ENCODE measurements at places on chromosomes 1 and 21.

- DNase-seq, result no peak
These were observed 14.3 kb downstream of the EGLN1 start for GRCh38 chr1:231407547-231408396.

GRCh38 chr1:84861516-84861915 is 31.5 kb downstream of the LPAR3 start:
- DNase-seq, result no peak

DNA sequence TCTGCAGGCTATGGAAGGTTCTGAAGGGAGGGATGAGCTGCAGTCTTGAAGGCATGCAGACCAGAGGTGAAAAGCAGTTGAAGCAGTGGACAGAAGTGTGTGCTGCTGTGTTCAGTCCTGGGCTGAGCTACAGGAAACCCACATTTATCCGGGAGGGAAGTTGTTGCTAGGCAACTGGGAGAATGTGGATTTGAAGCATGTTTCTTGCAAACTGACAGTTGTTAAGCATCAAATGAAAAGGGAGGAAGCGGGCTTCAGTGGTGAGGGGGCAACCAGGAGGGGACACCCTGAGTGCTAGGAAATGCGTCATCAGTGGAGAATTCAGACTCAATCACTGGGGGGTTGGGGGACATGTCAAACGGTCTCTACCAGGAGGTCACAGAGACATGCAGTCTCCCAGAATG is 28.7 kb downstream of the ABCA4 start:
- peak; percentile 57 for DNase-seq

DNA sequence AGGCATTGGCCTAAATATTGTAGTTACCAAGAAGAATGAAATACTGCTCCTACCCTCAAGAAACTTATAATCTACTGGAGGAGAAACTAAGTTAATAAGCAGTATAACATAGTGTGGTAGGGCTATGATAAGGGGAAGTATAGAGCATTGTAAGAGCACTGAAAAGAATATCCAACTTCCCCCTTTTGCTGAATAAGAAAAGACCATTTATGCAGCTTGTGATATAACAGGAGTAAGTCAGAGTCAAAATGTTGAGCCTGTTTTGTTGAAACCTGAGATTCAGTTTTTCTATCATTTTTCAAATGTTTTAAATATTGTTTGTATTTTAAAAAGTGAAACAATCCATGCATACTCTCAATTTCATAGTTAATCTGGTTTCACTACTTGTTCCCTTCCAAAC is 48.3 kb upstream of the FCRL4 start:
- no peak for DNase-seq

- no peak for DNase-seq
These were observed 295.2 kb downstream of the HLX start for GRCh38 chr1:221174330-221174993.

DNA sequence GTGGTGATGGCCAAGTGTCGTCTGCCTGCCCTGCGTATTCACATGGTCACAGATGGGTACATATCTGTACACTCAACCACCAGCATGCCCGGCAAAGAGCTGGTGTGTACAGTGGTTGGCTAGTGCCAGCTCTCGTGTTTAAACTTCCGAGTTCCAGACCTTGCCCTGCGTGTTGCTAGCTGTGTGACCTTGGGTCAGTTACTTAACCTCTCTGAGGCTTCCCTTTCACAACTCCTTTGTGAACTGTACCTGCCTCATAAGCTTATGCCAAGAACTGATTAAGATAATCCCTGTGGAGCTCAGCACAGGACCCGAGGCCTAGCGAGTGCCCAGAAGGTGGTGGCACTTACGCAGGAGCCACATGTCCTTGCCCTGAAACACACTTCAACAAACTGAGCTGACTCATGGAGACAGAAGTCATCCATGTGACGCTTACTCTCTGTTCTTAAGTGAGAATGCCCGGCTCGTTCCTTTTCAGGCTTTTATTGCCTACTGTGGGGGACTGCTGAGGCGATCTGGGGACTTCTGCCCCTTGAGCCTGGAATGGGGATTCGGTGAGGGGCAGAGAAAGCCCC is 55.4 kb downstream of the ALPL start:
- no peak for DNase-seq

- no peak for DNase-seq
These were observed 288.9 kb downstream of the LRRIQ3 start for GRCh38 chr1:73909043-73909562.

- DNase-seq, result no peak
These were observed 462.3 kb downstream of the PTPRC start for GRCh38 chr1:199101139-199101538.

DNA sequence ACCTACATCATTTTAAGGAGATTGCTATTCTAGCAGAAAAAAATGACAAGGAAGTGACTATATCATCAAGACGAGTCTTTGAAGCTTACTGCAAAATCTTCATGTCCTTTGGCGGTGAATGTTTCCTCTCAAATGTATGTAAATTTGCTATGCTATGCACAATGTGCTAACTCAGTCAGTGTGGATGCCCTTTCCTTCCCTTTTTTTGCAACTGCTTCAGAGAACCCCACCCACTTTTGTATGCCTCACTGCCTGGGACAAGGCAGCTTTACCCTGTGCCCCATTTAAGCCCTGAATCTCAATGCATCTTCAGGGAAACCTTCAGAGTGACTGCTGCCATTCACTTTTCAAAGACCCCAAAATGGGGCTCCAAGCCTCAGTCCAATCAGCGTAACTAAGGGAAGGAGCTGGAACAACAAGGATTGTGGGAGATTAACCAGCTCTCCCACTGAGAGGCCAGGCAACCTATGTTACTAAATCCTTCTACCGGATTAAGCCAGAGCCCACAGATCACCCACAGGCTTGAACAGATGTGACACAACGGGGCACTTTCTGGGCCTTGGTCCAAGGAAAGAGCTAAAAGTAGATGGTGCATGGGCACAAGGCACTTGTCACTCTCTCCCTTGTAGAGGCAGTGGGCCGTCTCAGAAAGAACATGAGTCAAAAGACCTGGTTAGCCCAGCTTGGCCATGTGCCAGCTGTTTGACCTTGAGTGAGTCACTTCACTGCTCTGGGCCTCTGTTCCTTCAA is 154.4 kb downstream of the PLPP3 start:
- no peak for DNase-seq

- DNase-seq, result no peak
These were observed 37.5 kb downstream of the CAMTA1 start for GRCh38 chr1:6822530-6823359.

DNA sequence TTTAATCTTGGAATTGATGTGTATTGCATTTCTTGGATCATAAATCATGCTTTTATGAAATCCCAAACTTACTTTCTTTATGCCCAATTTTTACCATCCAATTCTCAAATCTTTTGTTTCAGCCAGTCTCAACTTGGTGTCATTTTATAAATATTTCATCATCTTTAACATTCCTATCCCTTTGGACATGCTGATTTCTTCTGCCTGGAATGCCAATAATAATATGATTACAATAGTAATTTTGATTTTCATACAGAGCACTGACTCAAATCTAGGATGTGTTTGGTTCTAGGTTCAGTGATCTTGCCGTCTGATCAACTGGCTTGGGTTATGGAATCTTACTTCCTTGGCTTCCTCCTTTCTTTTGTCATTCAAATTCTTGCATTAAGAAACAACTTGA is 12.8 kb downstream of the RRP15 start:
- no peak for DNase-seq

DNA sequence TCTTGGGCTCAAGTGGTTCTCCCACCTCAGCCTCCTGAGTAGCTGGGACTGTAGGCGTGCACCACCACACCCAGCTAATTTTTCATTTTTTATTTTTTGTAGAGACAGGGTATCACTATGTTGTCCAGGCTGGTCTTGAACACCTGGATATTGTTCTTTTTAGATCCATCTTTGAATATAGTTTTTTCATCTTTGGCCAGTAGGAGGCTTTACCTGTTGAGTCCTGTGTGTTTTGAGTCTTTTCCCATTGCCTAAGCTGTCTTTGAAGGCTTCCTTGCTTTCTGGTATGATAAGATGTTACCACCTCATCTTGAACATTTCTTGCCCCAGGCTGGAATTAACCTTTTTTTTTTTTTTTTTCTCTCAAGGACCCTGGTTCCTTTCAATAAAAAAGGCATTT is 387.8 kb upstream of the RUNX1 start:
- no peak for DNase-seq

GRCh38 chr1:4599951-4600481 is 54.4 kb upstream of the AJAP1 start:
- no peak for DNase-seq

- DNase-seq, result peak; percentile 87
These were observed 185.9 kb upstream of the EDN2 start for GRCh38 chr1:41670217-41670957.

GRCh38 chr1:160838888-160839287 is 23.8 kb downstream of the CD244 start:
- DNase-seq, result no peak

GRCh38 chr1:23424293-23425192 is at the start of gene TCEA3:
TSS of gene TCEA3 (minus strand) at chr1:23424748. CDS start at chr1:23424633, 115 bp downstream.
- peak; percentile 54 for DNase-seq

DNA sequence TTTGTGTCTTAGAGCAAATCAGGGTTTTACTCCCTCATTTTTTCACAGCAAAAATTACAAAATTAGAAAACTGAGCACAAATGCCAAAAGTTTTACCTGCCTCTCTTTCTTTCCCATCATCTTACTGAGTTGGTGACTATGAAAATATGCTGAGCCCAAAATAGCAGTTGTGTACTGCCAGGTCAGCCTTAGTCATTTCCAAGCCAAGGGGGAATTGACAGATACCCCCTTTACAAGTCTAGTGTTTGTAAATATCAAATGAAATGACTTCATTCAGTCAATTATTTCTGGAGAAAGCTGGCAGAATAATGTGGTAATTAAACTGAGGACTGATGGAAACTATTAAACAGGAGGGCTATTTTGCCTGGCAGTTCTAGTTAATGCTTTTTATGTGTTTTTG is 11.4 kb upstream of the GORAB start:
- DNase-seq, result no peak

- DNase-seq, result no peak
These were observed 6.0 kb upstream of the KCNA2 start for GRCh38 chr1:110612060-110612745.

GRCh38 chr1:13899856-13900255 is 199.9 kb downstream of the PRDM2 start:
- no peak for DNase-seq

DNA sequence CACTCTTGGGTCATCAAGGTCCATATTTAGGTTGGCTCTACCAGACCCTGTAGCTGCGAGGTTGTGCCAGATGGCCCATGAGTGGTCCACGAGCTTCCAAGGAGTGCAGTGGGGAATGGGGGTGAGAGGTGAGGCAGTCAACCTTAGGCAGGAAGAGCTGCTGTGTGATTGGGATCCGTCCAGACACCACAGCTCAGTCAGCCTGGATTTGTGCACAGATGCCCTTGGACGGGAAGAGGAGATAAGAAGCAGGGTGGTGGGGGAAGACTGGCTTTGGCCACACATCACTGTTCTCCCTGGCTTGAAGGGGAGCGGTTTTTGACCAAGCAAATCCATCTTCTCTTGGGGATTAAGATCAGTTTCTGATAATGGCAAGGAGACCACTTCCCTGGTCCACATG is 130.6 kb downstream of the IGSF21 start:
- DNase-seq, result no peak

DNA sequence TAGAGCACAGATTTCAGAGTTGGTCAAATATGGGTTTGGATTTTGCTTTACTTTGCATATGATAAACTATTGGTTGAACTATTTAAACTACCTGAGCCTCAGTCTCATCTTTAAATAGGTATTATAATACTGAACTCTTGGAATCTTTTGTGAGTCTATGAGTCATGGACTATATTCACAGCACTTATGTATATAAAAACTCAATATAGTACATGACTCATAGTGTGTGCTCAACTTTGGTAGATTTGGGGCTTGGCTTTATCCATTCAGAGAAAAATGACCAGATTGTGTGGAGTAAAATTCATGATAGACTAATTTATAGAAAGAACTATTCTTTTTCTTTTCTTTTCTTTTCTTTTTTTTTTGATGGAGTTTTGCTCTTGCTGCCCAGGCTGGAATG is 28.7 kb downstream of the FCRL3 start:
- DNase-seq, result no peak

DNA sequence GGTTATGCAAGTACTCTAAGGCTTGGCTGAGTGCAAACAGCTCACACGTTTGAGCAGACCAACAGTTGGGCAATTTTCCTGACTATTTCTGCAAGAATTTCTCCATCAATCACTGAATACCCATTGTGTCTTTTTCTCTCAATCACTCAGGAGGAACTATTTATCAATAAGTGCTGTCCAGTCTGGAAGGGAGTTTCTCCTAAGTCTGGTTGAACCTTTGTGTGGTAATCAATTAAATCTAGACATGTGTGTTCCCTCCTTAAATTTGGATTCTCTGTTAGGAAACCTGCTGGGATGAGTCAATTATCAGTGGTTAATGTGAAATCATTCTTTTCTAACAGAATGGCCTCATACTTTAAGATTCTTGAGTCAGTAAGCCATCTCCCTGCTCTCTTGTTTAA is 6.8 kb upstream of the AADACL3 start:
- DNase-seq, result no peak

- DNase-seq, result no peak
These were observed 76.7 kb downstream of the ASH1L start for GRCh38 chr1:155485945-155486344.

- DNase-seq, result no peak
These were observed 10.3 kb upstream of the KCNE1 start for GRCh38 chr21:34522284-34522683.

GRCh38 chr1:85118751-85119150 is 70.5 kb upstream of the MCOLN3 start:
- no peak for DNase-seq

GRCh38 chr1:165898837-165899236 is 71.4 kb downstream of the UCK2 start:
- peak; percentile 94 for DNase-seq

DNA sequence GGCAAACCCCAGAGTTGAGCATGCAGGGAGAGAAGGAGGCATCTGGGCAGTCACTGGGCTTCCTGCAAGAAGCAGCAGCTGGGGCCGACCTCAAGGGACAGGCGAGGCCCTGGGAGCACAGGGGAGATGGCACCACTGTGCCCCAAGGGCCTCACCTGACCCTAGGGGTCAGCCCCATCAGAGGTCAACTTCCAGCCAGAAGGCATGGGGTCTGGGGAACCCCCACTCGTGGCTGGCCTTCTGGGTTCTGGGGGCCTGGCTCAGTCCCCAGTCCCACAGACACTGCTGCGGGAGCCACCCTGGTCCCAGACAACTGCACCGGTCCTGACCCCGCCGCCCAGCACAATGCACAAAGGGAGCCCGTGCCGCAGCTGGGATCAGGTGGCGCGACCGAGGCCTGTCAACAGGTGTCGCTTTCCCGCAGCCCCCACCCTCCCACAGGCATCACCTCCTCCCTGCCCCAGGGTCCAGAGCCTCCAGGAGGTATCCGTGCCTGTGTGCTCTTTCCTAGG is 6.2 kb downstream of the WNT9A start:
- DNase-seq, result no peak
